CD4-positive, alpha-beta T cell treated with Interleukin-17A for 1 hour (primary cell): ENCODE measurements at places on chromosomes 1 and 21.

GRCh38 chr1:87135329-87135712 lies 193.4 kb upstream of the LMO4 start:
- no peak for DNase-seq

- no peak for DNase-seq
These were observed 4.3 kb downstream of the NEK7 start for GRCh38 chr1:198160946-198161614.

GRCh38 chr1:190478149-190479049 lies 735 bp upstream of the BRINP3 start:
- no peak for DNase-seq

GRCh38 chr1:11188858-11189451 lies at the start of gene ANGPTL7:
Gene ANGPTL7, plus strand, starts transcription at chr1:11189355. Its CDS starts 225 bp downstream, at chr1:11189580.
- no peak for DNase-seq

GRCh38 chr1:162728573-162728972 lies 61.9 kb upstream of the HSD17B7 start:
- no peak for DNase-seq

DNA sequence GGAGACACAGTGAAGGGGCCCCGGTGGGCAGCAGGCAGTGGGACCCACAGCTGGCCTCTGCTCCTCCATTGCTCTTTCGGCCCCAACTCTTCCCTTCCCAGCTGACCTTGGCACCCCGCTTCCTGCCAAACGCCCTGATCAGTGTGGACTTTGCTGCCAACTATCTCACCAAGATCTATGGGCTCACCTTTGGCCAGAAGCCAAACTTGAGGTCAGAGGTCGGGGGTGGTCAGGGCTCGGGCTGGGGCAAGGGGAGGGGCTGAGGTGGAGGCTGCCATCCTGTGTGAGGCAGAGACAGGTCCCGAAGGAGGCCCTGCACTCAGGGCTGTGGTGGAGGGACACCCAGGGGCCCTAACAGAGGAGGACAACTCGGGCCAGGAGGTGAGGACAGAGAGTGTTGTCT lies 13.7 kb downstream of the PODN start:
- DNase-seq = no peak

GRCh38 chr1:207314816-207315215 lies 6.7 kb upstream of the CD55 start:
- DNase-seq = no peak

DNA sequence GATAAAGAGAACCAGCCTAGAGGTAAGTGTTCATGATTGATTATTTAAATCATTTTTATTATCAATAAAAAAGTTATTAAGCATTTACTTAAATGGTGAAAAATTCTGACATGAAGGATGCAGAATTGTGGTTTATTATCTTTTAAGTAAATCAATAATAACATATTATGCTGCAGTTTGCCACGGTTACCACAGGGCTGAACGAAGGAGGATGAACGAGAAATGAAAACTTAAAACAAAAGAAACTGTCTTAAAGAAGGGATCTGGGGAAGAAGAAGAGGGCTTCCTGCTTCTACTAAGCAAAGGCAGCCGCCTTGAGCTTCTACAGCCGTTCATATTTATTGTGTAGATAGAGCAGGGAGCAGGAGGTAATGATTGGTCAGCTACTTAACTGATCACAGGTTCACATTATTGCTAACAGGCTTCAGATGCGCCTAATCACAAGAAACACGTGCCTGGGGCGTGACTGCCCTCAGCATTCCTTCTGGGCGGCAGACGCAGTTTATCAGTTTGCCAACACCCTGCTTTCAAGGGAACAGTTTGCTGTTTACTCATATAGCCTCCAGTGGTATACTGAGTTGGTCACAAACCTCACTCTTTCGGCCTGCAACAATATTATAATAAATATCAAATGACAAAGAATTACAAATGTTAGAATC lies 5.8 kb upstream of the FNBP1L start:
- no peak for DNase-seq

- DNase-seq = no peak
These were observed 36.5 kb upstream of the ADAMTS1 start for GRCh38 chr21:26881504-26882228.

- DNase-seq = no peak
These were observed 99.0 kb upstream of the C1orf105 start for GRCh38 chr1:172321451-172321850.

- DNase-seq = no peak
These were observed 50.4 kb upstream of the PTGFR start for GRCh38 chr1:78440381-78440793.

DNA sequence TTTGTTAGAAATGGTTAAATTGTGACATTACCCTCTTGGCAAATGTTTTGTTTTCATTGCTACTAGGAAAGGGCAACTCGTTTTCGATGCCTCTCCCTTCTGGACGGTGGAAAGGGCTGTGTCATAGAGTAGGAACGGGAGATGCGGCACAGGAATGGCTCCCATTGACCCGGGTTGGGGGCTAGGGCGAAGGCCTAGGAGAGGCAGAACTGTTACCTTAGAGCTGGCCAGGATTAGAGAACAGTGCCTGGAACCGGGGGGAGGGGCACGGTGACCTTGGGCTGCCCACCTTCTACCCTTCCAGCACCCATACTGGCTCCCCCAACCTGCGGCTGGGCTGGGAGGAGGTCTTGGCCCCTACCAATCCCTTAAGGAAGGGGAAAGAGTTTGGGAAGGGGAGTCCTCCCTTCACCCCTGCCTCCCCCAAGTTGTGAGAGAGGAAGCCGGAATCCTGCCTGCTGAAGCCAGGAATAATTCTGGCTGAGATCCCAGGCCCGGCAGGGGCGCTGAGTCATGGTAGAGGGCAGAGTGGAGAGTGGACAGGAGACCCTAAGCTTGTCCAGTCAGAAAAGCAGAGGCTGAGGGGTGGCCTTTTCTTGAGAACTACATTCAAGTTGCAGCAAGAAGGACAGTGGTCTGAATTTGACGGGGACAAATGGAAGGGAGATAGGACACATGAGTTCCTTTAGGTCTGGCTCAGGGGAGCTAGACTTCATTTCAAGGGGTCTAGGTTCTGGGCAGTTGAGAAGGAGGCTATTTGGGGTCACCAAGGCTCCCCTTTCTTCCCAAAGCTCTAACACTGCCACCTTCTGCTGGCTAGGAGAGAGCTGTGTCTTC lies 8.2 kb downstream of the LMNA start:
- peak; percentile 46 for DNase-seq

DNA sequence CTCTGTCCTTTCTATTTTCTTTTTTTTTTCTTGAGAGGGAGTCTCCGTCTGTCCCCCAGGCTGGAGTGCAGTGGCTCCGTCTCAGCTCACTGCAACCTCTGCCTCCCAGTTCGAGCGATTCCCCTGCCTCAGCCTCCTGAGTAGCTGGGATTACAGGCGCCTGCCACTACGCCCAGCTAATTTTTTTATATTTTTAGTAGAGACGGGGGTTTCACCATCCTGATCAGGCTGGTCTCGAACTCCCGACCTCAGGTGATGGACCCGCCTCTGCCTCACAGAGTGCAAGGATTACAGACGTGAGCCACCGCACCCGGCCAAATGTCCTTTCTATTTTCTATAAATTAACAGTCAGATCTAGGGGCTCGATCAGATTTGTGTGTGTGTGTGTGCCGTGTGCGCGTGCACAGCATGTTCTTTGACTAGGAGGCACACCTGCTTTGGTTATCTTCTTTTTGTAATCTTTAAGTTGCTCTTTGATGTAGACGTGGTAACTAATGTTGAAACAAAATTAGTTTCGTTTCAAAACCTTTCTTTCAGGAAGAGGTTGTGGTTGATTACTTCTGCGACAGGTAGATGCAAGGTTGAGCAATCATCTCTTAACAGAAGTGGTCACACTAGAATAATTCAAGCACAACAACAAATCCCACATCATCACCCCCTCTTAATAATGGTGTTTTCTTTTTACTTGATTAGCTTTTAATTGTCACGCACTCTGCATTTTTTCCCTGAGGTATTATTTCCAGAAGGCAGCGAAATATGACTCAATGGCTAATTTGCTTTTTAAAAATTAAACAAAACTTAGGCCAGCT lies 779 bp upstream of the DEGS1 start:
- DNase-seq = peak; percentile 86

GRCh38 chr21:21165063-21165645 lies 166.9 kb downstream of the NCAM2 start:
- no peak for DNase-seq

GRCh38 chr1:219812491-219813203 lies 115.7 kb downstream of the SLC30A10 start:
- DNase-seq = peak; percentile 6

GRCh38 chr1:151970626-151971025 lies 23.0 kb downstream of the S100A10 start:
- DNase-seq = no peak

GRCh38 chr1:159187033-159187432 lies 15.6 kb downstream of the CADM3 start:
- no peak for DNase-seq

DNA sequence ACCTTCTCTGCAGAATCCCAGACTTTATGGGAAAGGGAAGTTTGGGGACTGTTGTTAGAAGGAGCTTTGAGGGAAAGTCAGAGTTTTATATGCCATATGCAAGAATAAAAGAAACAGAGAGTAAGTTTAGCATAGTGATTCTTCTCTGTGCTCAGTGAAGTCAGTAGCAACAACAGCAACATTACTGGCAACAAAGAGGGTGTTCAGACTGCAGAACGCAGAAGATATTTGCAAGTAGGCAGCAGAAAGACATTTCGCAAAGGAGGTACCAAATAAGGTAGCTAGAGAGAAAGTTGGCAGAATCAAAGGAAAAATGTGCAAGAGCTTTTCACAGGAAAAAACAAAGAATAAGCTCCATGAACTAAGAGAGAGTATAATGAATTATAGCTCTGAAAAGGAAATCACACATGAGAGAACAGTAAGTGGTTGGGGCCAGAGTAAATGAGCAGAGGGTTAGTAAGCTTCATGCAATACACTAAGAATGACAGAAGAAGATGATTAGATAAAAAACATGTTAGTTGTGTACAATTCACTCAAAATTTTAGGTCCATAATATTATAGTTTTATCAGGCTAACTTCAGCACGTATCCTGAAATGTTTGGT lies 98.1 kb downstream of the NEGR1 start:
- no peak for DNase-seq

DNA sequence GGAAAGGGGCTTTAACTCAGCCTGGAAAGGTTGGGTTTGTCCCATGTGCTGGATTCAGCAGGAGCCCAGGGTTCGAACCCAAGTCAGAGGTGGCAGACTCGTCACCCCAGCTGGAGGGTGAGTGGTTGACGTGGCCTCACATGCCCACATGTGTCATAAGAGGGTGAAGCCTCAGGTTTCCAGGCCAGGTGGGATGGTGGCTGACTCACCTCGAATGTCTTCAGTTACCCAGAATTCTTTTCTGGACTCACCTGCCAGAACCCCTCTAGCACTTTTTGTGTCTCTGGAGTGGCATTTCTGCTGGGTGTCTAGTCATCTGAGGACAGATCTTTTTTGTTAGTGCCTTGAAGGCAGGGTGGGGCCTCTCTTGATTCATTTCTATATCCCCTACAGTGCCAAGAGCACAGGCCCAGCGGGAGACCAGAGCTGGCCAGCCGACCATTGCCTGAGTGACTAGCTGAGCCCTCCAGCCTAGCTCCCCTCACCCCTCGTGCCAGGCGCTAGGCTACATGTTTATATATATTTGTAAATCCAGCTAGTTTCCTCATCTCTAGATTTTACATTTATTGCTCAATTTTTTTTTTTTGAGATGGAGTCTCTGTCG lies 28.1 kb downstream of the IL6R start:
- DNase-seq = no peak

GRCh38 chr21:27268290-27268689 lies 301.4 kb upstream of the ADAMTS5 start:
- DNase-seq = no peak

GRCh38 chr1:200917291-200917817 lies 22.7 kb downstream of the INAVA start:
- no peak for DNase-seq

- DNase-seq = no peak
These were observed 21.3 kb upstream of the GNPAT start for GRCh38 chr1:231219422-231220401.

GRCh38 chr1:56574794-56575193 lies 4.6 kb downstream of the PLPP3 start:
- no peak for DNase-seq

DNA sequence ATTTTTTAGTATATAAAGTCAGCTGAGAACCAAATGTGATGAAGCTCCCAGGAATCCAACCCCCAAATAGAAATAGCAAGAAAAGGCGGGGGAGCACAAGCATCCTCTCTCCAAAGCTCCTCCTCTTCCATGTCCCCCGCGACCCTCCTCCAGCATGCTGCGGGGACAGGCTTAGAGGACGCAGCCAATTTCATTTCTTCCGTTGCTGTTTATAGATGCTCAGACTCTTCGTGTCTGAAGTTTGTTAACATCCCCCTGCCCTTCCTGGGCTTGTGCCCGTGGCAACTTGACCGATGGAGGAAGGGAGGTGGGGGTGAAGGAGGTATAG lies 754 bp upstream of the NPPA start:
- no peak for DNase-seq

DNA sequence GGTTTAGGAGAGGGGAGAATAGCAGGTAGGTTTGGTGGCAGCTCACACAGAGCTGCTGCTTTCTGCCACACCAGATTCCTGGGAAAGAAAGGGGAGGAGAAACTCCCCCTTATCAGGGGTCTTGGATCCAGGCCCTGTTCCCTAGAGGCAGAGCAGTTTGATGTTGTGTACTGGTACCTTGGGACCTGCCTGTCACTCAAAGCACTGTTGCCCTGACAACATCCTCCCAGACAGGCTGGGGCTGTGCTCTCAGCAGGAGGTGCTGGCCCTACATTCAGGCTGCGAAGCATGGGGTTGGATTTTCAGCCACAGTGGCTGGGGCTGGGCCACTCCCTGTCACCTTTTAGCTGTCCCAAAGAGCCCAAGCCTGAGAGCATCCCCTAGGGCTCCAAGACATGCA lies 188.0 kb downstream of the GRIK3 start:
- no peak for DNase-seq

DNA sequence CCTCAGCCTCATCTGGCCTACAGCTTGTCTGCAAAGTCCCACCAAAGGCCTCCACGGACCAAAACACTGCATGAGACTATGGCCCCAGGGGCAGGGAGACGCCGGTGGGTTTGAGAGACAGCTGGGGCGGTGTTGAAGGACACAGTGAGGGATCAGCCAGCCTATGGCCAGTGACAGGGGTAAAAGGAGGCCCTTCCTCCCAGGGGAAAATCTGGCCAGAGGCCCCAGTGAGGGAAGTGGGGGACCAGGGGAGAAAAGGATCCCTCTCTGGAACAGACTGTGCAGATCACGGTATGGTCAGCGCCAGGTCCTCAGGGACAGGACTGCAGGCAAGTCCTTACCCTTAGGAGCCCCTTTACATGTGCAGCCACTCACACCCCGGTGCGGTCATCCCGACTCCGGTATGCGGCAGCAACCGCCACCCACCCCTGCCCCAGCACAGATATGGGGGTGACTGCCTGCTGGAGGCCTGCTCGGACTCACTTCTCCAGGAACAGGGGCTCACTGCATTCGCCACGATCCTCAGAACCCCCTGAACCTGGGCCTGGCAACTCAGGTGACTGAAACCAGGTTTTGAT lies 1.3 kb downstream of the CERS2 start:
- no peak for DNase-seq
